ENCODE measurements at places on chromosomes 16 and 17.
A peak's percentile ranks its signal among the peaks of the same experiment; 100 is the strongest.

GRCh38 chr17:82300707-82301270 lies 16.6 kb downstream of the CD7 start:
- DNase-seq: no peak

GRCh38 chr16:11637320-11637719 lies 30.9 kb upstream of the SNN start:
- no peak for DNase-seq

DNA sequence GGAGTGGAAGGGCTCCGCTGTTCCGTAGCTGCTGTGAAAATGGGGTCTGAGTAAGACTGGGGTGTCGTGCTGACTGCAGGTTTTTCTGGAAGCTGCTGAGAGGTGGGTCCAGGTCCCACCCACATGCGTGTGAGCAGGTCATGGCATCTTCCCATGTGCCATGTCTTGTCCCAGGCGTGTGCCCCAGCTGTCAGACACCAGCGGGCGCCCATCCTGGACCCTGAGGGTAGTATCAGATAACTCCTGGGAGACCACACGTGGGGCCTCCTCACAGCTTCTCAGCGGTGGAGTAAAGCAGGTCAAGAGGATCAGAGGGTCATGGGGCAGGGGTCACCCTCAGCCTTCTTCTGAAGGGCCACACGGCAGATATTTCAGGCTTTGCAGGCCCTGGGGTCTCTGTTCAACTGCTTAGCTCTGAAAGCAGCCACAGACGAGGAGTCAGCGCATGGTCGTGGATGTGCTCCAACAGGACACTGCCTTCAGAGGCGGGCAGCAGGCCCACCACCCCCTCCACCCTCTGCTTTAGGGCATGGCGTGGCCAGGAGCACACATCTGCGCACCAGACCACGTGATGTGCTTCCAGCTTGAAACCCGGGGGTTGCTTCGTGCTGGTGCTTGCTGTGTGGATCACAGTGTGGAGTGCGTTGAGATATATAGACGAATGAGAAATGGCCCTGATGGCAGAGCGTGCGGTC lies 68.7 kb downstream of the BANP start:
- no peak for DNase-seq

DNA sequence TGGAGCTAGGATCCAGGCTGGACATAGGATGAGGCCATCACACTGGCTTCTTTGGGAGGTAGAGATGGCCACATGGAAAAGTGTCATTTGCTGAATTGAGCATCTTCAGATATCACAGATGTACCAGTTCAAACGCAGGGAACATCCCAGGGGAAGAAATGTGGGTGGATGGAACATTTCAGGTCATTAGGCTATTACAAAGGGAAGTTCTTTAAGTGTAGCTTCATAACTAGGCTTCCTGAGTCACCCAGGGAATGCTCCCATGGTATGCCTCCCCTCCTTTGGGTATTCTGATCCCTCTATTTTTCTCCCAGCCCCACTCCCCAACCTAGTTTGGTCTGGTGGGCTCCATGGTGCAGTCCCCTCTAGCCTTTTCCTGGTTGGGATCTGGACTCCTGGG lies 69.8 kb upstream of the IRX3 start:
- DNase-seq: no peak

DNA sequence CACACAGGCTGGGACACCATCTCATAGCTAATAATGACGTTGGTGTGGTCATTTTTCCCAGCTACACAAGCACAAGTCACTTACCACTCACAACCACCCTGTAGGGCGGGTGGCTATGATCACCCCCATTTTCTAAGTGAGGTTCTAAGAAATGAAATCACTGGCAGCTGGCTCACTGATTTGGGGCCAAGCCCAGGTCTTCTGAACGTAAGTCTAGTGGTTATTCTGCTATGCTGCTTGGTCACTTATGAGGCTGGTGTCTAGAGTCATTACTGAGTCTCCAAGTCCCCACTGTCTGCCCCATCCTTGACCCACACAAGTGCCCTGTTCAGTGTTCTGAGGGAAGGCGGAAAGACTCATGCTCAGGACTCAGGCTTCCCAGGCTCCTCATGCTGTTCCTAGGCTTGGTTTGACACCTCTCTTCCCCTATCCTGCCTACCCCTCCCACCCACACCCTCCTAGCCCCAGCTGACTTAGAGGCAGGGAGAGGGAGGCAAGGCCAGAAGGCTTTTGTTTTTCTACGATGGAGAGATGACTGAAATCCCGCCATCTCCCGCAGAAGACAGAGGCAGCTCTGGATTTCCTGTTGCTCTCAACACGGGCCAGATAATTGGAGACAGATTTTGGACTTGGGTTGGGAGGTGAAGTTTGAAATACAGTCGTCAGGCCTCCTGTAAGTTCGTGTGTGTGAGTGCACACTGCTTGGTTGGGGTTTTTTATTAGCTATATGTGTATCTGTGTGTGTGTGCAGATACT lies 32.2 kb downstream of the FZD2 start:
- DNase-seq: peak; percentile 18

DNA sequence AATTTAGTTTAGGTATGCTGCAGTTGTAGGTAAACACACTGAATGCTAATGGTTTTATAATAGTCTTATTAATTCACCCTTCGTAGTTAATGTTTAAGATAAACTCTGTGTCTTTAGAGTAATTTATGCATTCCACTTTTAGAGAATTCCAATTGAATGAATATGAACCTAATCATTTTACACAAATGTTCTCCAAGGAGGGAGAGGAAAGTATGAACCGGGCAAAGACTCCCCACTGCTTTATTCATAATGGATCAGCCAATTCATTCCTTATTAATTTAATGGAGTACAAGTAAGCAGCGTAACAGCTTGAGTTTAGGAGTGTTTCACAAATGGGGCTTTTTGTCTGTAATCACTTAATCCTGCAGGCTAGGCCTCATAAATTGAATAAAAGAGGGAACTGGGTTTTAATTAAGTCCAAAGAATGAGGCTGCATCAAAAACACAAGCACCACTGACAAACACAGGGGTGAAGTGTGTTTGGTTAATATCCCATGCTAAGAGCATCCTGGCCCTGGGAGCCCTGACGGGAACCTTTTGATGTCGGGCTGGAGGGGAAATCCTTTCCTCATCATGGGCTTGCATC lies 375.7 kb upstream of the DYNLRB2 start:
- no peak for DNase-seq

DNA sequence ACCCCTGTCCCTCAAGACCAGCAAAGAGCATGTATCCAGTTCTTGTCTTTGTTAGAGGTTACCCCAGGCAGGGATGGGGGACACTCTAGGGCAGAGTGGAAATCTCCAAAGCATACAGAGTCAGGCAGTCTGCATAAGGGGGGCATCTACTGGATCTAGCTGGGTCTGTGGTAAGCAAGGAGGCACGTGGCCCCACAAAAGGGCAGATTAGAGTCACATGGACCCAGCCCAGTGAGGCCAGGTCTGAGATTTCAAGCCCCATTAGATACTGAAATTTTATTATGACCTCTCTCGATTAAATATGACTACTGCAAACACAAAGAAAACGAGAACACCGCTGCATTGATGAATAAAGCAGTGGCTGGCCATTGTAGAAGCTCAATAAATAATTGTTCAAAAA lies 1.6 kb upstream of the GPR139 start:
- no peak for DNase-seq

DNA sequence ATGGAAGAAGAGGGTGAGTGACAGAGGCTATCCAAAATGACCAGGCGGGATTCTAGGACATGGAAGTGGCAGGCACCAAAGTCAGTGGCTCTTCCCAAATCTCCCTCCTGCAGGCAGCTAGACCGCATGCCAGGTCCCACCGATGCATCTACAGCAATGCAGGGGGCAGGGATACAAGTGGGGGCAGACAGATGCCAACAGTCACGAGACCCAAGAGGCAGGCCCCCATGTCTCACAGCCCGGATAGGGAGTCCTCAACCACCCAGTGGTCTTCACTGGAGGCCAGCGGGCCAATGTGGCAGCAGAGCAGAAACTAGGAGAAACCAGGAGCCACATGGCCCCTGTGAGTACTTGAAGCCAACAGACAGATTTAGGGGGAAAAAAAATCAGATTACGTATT lies 20.0 kb downstream of the NPLOC4 start:
- DNase-seq: no peak

GRCh38 chr17:67293251-67294203 lies 48.5 kb upstream of the HELZ start:
- no peak for DNase-seq

DNA sequence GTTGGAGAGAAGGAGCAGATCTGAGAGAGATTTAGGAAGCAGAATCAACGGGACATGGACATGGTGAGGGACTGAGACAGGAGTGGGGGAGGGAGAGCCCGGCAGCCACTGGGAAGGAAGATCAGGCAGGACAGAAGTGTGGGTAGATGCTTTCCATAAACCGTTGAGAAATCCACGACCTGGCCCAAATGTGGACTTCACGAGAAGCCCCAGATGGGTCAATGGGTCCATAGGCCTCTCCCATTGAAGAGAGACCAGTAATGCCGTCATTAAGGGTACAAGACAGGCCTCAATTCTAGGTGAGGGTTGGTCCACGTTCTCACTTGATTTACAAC lies 530 bp upstream of the CCL22 start:
- no peak for DNase-seq
